Left lobe of liver (tissue), 2 donors: ENCODE measurements at places on chromosomes 1 and 21. TPM values are rescaled to one million over a fixed set of nuclear protein-coding genes. Genes with fewer than 3 reads are reported as not detected.
A peak's percentile ranks its signal among the peaks of the same experiment; 100 is the strongest.

GRCh38 chr1:229000187-229000586 lies 264.9 kb downstream of the RHOU start:
- DNase-seq = no peak

- no peak for DNase-seq
Observed at GRCh38 chr21:28592205-28592865, 400.3 kb downstream of the LTN1 start.

- DNase-seq = no peak
Observed at GRCh38 chr1:202374099-202374498, 25.6 kb downstream of the PPP1R12B start.

GRCh38 chr1:26283279-26283853 lies 3.5 kb downstream of the SH3BGRL3 start:
- no peak for DNase-seq

DNA sequence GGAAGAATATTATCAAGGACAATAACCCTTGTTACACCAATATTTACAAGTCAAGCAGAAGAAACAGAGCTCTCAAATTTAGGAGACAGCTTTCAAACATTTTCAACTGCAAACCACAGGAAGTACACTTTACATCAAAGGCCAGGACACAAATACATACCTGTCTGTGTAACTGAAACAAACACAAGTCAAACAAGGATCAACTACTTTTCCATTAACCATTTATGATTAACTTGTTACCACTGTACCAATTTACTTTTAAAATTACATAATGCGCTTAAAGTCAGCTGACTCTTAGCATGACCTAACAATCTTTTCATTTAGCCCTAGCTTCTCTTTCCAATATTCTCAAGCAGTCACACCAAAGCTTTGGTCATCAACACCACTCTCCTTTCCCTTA lies 43.5 kb downstream of the TRIM33 start:
- DNase-seq = no peak

DNA sequence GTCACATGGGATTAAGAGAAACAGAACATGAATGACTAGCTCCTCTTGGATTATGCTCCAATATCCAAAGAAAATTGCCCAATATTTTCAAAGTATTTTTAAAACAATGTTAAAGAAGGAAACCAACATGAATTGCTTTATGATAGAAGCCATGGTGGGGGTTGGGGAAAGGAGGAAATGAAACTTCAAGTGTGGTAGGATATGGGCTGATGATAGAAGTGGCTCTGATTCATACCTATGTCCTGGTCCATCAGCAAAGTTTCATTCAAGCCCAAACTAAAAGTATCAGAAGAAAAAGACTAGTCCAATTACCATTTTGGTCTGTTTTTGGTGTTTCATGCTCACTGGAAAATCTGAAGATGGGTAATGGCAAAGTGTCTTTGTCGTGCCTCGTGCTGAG lies 104.2 kb upstream of the PROX1 start:
- no peak for DNase-seq

DNA sequence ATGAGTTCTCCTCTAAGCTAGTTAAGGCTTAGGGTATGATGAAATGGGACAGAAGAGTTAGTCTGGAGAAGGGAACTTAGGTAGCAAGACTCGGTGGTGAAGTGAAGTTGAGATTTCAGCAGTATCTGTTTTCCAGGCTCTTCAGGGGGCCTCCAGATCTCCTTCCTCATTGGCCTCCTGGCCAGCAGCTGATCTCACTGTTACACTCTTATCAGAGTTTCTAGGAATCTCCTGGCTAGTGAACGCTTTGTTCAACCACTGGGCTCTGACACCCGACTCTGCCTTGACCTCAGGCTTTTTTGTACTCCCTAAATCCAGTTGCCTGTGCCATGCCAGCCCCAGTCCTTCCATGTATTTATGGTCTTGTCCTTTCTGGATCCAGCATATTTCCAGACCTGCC lies 311.0 kb downstream of the ASTN1 start:
- no peak for DNase-seq

DNA sequence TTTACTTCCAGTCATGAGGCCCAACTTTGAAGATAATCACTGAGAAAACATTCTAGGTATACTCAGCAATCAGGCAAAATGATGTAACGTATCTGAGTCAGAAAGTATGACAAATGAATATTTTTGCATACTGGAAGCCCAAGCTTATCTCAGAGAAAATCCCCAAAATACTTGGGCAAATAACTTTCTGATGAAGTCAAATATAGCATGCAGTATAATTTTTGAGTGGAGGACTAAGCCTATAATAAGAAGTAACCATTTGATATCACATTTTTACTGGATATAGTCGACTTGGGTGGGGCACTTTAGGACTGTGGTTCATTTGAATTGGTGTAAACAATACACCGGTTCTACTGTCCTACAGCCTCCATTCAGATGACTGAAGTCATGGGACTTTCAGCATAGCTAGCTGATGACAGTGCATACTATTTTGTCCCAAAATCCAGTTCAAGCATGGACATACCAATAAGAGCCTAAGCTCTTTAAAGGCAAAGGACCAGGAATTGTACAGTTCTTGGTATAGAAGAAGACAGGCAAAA lies 2.3 kb upstream of the GADD45A start:
- no peak for DNase-seq

- no peak for DNase-seq
Observed at GRCh38 chr1:119228335-119229080, 88.1 kb upstream of the WARS2 start.

DNA sequence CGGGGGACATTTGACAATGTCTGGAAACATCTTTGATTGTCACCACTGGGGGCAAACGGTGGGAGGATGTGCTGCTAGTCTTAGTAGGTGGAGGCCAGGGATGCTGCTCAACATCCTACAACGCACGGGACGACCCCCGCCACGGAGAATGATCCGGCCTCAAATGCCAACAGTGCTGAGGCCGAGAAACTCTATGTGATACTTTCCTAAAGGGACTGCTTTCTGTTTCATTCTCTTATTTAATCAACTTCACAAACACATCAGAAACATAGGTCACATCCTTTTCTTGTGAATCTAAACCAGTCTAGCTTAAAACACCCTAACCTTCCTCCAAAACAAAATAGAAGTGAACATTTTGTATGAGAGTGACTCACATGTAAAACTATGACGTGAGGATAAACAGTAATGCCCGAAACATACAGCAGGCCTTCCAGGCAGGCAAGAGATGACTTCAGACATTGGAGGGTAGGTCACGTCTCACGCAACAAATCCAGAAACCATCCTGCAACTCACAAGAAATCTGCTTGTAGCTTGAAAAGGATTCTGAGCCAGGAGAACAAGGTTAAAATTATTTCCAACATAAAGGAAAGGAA lies 37.2 kb upstream of the ETS2 start:
- no peak for DNase-seq

- peak; percentile 97 for DNase-seq
Observed at GRCh38 chr1:62436039-62436465, 797 bp upstream of the USP1 start.

DNA sequence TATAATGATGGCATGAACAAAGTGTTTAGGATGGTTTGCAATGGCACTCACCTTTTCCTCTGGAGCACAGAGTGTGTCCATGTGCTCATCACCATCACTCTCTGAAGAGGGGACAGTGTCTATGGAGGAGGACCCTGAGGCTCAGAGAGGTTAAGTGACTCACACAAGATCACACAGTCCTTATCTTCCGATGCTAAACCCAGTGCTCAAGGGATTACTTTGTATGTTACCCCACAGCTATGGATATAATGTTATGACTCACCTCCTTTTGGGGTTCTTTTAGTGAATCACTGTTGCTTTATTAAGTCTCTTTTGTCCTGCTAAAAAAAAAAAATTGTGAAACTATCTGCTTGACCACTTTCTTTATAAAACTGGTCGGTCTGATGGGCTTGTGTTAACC lies 67.6 kb downstream of the TENT5C start:
- DNase-seq = no peak

Gene IFFO2
- 4.1 TPM for total RNA-seq

Gene SPATC1L
- total RNA-seq = 0.40 TPM

Gene PGLYRP3
- not detected for total RNA-seq
